ENCODE measurements at places on chromosomes 7 and 10. TPM values are rescaled to one million over a fixed set of nuclear protein-coding genes. Genes with fewer than 3 reads are reported as not detected.
A peak's percentile ranks its signal among the peaks of the same experiment; 100 is the strongest.

DNA sequence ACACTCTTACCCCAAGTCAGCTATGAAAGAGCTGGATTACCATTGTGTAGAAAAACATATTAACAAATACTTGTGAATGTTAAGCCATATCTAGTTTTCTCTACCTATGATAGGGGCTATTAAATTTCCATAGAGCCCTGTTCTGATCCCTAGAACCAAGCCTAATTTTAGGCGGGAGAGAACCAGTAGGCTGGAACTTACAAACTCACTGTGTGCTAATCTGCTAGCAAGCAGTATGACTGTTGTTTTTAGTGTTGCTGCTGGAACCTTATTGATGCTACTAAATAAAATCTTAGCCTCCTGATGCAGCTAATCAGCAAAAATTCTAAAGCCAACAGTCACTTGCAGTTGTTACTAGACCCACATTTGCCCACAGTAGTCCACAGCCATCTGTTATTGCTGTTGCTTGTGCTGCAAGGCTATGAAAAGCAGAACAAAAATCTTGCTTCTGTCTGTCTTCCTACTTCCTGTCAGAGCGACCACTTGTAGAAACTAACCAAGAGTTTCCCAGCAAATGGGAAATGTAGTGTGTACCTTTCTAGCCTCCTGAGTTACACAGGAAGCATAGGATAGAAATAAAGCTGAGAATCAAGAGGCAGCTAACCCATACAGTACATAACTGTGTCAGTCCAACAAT is 368.4 kb downstream of the ARL4A start:
- no peak for DNase-seq

The LOXL4 gene
- 24.9 TPM for total RNA-seq

GRCh38 chr10:100713049-100713858 is 32.1 kb upstream of the PAX2 start:
- DNase-seq, result no peak

The CCT6A gene
- 538 TPM for total RNA-seq

GRCh38 chr10:50421026-50421719 is 169.9 kb upstream of the ASAH2 start:
- peak; percentile 30 for DNase-seq

The VAX1 gene
- total RNA-seq, result not detected

DNA sequence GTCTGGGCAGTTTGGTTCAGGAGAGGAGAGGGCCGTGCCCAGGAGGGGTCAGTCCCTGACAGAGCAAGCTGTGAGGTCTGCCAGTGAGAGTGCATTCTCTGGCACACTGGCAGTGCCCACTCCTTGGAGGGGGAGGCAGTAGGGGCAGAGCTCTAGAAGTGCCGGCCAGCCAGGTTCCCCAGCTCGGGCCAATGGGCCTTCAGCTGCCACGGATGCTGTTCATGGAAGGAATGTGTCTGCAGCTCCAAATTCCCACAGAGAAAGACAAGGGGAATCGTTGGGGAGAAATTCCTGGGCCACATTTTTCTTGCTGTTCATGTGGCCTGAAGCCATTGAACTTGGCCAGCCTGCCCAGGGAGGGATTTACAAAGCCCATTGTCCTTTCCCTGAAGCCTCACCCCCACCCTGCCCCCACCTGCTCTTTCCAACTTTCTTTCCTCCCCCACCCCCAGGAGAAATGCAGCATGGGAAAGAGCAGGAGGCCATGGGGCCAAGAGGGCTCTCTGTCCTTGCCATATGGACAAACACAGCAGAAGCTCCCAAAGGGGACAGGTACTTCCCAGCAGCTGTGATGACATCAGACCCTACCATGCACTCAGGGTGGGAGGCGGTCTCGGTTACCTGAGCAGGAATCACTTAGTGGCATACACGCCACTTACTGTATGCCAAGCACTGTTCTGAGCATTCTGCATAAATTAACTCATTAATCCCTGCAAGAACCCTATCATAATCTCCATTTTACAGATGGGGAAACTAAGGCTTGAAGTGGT is 70.7 kb downstream of the ARHGAP22 start:
- peak; percentile 18 for DNase-seq

The DPP6 gene
- not detected for total RNA-seq

DNA sequence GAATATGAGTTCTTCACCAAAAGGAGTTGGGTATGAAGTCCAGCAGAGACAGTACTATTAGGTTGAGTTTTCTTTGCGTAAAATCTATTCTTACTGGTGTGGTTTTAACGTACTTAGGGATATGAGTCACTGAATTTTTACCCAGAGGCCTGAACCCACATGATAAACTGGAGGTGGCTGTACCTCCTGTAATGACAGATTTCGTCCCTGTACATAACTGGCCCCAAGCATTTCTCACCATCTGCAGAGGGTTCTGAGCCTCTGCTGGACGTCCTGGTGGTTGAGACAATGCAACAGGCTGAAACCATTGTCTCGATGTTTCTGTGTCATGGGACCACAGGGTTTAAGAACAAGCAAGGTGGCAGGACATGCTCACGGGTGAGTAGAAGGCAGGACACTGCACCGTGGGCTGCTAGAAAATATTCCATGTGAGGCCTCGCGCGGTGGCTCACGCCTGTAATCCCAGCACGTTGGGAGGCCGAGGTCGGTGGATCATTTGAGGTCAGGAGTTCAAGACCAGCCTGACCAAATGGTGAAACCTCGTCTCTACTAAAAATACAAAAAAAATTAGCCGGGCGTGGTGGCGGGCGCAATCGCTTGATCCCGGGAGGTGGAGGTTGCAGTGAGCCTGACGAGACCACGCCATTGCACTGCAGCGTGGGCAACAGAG is 233.9 kb downstream of the DNAJB6 start:
- DNase-seq, result peak; percentile 77

GRCh38 chr10:15460661-15461060 is 89.6 kb upstream of the FAM171A1 start:
- DNase-seq, result no peak

The NYAP1 gene
- not detected for total RNA-seq

DNA sequence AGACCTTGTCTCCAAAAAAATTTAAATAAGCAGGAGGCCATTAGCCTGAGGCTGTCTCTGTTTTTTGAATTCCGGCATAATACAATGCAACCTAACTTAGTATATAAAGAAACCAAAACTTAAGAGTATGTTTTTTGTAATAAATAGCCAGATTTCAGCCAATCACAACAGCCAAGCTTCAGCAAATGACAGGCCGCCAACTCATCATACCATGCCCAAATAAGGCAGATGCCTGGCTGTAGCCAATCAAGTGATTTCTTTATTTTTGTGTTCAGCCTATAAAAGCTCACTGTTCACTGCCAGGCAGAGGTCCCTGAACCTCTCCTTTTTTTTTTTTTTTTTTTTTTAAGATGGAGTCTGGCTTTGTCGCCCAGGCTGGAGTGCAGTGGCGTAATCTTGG is 12.7 kb upstream of the PURB start:
- no peak for DNase-seq

DNA sequence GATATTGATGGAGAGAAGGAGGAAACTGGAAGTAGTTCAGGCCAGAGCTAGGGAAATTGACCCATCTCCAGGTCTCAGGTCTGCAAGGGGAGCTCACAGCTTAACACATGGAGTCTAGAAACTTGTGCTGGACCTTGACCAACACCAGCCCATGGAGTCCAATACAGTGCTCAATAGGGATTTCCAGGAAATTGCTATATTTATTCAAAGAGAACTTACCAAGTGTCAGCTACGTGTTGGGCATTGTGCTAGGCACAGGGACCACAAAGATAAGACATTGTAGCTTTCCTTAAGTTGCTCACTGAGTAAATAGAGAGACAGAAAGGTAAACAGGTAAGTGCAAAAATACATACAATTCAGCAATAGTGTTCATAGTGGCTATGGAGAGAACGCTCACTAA is 72.7 kb upstream of the ATRNL1 start:
- DNase-seq, result no peak

The SLIT1 gene
- total RNA-seq, result not detected

DNA sequence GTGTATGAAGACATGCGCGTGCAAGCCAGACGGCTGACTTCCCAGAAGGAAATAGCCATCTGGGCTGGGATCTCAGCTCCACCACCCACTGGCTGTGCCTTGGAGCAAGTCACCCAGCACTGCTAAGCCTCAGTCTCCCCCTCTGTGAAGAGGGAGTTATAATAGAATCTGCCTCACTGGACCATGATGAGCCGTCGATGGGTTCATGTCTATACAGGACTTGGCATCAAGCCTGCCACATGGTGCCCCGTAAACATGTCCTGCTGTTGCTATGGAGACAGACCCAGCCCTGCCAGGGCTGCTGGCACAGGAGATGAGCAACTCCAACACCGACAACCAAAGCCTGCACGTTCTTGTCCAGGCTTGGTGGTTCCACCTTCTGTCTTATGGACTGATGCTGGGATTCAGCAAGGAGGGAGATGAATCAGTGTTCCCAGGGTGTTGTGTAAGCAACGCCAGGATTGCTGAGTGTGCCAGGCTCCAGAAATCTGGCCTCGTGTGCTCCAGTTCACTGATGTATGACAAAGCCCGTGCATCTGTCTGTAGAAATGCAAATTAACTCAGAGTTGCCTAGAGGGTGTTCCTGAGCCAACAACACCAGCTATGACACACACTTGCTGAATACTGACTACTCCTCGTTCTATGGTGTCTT is 5.6 kb downstream of the GPR15LG start:
- peak; percentile 11 for DNase-seq

- peak; percentile 99 for DNase-seq
These were observed 47.9 kb upstream of the NPFFR1 start for GRCh38 chr10:70331486-70332268.

The ITGA8 gene
- total RNA-seq, result 1.9 TPM

- DNase-seq, result no peak
These were observed 113.2 kb upstream of the CHST15 start for GRCh38 chr10:124206616-124207015.

- peak; percentile 4 for DNase-seq
These were observed 347.7 kb downstream of the POM121L12 start for GRCh38 chr7:53383131-53383530.

DNA sequence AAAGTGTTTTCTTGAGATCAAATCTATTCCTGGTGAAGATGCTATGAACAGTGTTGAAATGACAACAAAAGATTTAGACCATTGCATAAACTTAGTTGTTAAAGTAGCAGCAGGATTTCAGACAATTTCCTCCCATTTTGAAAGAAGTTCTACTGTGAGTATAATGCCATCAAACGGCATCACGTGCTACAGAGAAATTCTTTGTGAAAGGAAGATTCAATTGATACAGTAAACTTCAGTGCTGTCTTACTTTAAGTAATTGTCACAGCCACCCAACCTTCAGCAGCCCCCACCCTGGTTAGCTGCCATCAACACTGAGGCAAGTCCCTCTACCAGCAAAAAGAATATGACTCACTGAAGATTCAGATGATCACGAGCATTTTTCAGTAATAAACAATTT is 115.2 kb downstream of the TES start:
- DNase-seq, result no peak

DNA sequence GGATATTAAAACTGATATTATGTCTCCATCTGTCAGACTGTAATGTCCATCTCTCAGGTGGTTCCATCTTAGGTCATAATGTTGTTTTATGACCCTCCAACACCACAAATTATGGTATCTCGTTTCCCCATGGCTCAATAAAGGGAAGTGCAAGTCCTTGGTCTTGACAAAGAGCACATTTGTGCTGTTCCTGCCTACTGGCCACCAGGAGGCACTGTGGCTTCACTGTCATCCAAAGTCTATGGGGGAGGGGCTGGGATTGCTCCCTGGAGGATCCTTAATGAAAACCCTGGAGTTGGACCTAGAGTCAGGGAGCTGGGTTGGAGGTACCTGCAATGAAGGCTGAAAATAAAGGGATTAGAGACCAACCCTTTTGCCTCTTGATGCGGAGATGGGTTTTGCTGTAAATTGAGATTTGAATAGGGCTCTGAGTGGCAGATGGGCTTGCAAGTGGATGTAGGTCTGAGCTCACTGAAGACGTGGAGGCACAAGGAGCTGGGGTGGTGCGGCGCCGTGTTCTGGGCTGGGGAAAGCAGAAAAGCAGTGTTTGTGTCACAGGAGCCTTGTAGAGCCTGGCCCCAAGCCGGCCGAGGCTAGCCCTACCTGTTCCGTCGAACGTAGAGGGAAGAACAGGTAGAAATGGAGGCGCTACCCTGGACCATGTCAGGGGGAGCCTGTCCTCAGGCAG is 180.5 kb upstream of the PRSS58 start:
- DNase-seq, result peak; percentile 16

Data from A172 (cell line).